ENCODE measurements at places on chromosomes 6 and 20.

DNA sequence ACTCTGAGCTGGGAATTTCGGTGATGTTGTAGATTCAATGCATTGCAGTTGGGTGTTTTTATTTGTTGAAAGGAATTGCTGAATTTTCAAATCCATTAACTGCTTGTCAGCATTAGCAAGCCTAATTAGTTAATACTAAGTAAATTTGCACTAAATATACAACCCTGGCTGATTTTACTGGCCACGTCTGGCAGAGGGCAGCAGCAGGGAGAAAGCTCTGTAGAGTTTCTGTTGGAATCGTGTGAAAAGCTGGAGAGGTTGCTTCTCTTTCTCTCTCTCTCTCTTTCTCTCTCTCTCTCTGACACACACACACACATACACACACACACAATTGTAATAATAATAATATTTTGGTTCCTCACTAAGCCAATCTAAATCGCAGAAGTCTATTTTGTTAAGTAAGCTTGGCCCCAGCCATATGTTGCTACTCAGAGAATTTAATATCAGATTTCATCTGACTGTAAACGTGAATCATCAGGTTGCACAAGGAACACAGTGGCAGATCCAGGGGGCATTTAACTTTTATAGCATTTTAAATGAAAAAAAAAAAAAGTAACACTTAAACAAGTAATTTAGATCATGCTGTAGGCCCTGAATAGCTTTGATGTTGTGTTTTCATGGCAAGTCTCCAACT is 289.5 kb downstream of the ESR1 start:
- no peak for DNase-seq

- DNase-seq = no peak
Measured at GRCh38 chr6:52333840-52334200, 28.1 kb upstream of the PAQR8 start.

DNA sequence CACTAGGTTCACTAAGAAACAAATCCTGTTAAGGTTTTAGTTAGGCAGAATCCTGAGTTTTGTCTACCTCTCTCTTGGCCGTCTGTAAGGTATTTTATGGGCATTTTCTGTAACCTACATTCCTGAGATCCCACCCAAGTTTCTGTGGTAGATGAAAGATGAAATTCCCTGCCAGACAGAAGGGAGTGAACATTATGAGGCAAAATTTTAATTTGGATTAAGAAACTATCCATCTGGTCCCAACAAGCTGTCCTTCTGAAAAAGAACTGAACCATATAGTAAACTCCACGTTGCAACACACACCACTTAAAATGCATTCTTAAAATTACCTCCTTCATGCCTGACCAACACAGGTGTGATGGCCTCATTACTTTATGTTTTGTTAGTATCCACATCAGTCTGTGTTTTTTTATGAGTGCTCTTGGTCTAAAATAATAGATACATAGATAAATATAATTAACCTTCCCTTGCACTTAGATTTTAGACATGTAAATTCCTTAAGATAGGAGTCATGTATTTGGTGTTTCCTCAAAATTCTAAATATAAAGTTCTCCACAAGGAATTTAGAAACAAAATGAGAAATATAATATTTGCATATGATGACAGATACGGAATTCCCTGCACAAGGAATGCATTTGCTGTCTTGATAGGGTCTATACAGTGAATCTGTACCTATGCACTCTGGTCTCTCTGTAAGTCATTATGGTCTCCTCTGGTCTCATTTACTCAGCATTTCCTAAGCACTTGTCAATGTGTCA is 86.5 kb downstream of the CHD6 start:
- DNase-seq = no peak

GRCh38 chr6:42659806-42660205 is 62.6 kb downstream of the PRPH2 start:
- DNase-seq = no peak

DNA sequence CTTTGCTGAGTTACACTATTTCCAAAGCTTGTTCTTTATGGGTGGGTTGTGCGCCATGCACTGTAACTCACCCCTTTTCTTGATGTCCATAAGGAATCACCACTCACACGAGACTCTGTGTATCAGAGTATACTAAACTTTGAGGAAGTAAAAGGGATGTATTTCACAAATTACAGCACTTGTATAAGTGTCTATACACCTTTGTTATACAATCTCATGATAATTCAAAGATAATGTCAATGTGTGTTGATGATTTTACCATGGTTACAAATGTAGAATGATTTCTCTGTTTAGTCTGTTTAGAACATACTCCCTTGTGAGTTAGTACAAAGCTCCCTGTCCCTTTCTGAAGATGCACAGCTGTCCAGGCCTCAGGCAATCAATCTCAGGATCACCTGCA is 922.2 kb upstream of the MAP3K7 start:
- no peak for DNase-seq

GRCh38 chr20:12327205-12327604 is 409.5 kb downstream of the BTBD3 start:
- DNase-seq = no peak

DNA sequence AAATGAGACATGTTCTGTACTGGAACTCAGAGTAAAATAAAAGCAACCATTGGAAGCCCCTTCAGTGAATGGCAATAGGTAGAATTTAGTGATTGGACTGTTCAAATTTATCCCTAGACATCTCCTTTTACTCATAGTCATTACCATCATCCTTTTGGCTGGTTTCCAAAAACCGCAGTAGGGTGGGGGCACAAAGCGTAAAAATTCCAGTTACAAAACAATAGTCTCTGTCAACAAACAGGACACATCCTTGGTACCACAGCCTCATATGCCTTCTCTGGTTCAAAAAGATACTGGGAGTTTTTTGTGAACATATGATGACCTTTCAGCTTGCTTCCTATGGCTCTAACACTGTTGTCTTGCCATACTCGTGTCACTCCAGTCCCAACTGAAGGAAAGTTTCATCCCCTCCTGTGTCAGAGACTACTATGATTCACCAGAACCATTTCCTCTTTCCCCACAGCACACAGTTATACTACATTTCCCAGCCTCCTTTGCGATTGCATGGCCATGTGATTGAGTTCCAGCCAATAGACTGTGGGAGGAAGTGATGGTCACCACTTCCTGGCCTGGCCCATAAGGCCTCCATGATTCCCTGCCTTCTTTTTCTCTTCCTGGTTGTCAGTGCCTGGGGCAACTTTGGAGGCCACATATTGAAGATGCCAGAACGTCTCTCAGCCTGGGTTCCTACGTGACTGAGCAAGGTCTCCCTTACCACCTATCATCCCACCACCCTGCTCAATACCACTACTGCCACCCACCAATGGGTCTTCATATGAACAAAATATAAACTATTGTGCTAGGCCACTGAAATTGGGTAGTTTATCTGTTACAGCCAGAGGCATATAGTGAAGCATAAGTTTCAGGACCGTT is 162.4 kb downstream of the ID4 start:
- no peak for DNase-seq

GRCh38 chr6:47137073-47137472 is 94.9 kb upstream of the ADGRF1 start:
- DNase-seq = no peak

DNA sequence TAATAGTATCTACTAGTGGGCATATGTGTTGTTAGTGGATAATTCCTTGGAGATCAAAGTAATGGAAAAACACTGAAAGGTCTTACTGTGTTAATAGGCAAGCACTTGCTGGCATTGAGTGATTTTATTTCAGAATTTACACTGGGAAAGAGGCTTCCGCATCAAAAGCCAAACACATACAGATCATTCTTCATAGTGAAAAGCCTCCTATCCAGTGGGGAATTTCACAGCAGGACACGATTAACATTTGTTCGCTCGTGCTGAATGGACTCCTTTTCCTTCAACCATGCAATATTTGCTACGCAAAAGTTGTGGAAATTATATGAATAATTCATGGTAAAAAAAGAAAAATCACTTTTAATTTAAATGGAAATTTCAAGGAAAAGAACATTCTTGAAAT is 26.4 kb downstream of the GABRR1 start:
- no peak for DNase-seq

All from stimulated activated CD4-positive, alpha-beta T cell treated with anti-CD3 and anti-CD28 coated beads, Interleukin-4, amount 100 ng/mL, for 48 hours (primary cell).